ENCODE measurements at places on chromosomes 4 and X.

- DNase-seq: no peak
These were observed 336.2 kb upstream of the PPARGC1A start for GRCh38 chr4:24226023-24226422.

GRCh38 chrX:47577424-47577823, 4.8 kb upstream of the TIMP1 start:
- no peak for DNase-seq

GRCh38 chr4:78022517-78022916, 34.6 kb upstream of the FRAS1 start:
- no peak for DNase-seq

DNA sequence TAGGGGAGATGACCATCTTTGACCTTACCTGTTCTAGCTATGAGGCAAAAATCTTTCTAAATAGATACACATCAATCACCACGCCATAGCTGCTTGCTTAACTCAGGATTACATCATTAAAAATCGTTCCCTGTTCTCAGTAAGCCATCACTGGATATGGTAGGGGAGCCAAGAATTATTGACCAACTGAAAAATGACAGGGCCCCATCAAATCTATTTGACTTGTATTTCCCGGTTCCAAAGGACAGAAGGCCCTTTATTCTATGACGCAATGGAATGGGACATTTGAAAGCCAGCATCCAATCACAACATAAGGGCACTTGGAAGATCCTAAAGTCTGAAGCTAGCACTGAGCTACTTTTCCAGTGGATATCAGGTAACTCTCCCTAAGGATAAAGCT, 75.6 kb upstream of the NOCT start:
- DNase-seq: no peak

DNA sequence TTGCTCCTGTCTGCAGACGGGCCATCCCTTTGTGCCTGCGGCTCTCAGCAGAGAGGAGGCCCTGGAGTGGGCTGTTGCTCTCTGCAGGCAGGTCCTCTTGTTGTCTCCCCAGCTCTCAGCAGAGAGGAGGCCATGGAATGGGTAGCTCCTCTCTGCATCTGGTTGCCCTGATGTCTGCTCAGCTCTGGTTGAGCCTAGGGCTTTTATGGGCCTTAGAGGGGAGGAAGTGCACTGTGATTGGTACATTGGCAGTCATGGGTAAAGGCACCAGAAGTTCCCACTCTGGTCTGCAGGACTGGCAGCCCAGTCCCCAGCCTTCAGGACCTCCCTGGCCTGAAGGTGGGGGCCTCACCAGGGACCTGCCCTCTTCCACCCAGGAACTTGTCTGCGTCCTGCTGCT, 21.5 kb downstream of the SPON2 start:
- DNase-seq: no peak

- DNase-seq: peak; percentile 1
These were observed 340.0 kb upstream of the NDST4 start for GRCh38 chr4:115453416-115453815.

GRCh38 chr4:106851726-106852125, 184.4 kb downstream of the DKK2 start:
- DNase-seq: no peak

- peak; percentile 43 for DNase-seq
These were observed 362.5 kb upstream of the TRAM1L1 start for GRCh38 chr4:117447925-117448324.

DNA sequence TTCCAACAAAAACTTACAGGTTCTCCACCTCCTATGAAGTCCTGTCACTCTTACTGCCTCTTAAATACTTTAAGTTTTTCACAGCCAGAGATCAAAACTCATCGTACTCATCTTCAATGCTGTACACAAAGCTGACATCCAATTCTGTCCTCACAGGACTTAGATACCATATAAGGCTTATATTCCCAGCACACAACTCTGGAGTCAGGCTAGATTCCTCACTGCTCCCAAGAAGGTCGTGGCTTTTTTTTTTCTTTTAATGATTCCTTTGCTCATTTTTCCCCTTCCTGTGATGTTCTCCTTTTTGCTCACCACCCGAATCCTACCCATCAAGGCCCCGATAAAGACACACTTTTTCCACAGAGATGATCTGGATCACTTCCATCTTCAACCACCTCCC, 914 bp downstream of the TRAPPC2 start:
- no peak for DNase-seq

Measured in DMS53 (cell line).